ENCODE measurements at places on chromosomes 6 and 20. TPM values are rescaled to one million over a fixed set of nuclear protein-coding genes. Genes with fewer than 3 reads are reported as not detected.

- DNase-seq = no peak
Measured at GRCh38 chr20:53491462-53491861, 102.2 kb downstream of the ZNF217 start.

MDFI gene
- total RNA-seq = 40.9 TPM

GRCh38 chr6:133594652-133595110, 294.2 kb upstream of the TCF21 start:
- DNase-seq = no peak

DNA sequence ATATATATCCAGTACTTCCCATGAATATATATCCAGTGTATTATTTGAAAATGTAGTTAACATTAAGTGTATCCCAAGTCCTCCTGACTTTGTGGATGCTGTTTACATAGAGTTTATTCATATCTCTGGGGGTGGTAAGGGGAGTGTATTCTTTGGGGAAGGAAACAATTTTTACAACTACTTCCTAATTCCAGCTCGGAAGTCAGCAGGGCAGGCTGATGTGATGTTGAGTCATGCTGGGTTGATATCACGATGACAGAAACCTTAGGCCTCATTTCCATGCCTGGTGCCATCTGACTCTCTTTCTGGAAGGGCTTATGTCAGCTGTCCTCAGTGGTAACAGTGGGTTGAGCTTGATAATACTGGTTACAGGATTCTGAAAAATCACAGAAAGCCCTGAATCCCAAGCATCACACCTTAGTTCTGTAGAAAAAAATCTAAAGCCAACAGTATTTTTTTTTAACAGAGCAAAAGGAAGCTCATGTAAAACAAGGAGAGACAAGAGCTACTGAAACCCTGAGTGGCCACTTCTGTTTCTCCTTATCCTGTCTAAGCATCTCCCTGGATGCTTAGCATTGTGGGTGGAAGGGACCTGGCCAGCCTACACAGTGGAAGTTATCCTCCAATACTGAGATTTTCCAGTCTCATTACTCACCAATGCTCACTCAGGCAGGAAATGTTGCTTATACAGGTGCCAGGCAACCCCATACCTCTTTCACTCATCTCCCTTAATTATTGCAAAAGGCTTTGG, 75.2 kb upstream of the IYD start:
- no peak for DNase-seq

DNA sequence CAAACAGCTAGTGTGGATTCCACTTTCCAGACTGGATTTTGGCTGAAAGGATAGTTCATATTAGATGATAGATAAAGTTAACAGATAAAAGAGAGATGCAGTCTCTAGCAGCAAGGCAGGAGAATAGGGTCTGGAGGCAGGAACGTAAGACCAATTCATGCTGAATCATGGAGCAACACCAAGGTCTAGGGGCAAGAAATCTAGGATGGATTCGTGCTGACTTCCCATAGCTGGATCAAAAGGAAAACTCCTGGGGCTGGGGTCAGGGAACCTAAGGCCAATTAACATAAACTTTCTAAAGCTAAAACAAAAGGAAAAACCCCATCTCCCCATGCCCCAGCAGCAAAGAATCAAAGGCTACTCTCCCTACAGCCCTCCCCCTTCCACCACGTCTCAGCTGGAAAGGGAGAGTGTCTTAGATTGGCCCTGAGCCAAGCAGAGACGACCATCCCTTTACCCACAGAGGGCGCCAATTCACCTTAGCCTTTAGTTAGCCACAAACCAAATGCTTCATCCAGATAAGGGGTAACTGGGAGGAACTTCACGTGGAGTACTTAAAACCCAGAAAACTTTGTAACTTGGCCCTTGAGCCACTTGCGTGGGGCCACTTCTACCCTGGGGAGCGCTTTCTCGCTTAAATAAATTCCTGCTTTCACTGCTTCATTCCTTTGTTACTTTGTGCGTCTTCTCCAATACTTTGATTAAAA, 7.6 kb downstream of the TREM1 start:
- peak; percentile 88 for DNase-seq

- DNase-seq = no peak
Measured at GRCh38 chr6:43990627-43991619, 136.3 kb downstream of the MRPL14 start.
